NCI-H510A treated with DMSO at 0.1 percent for 48 hours (cell line): ENCODE measurements at places on chromosomes 2 and 18.
A peak's percentile ranks its signal among the peaks of the same experiment; 100 is the strongest.

- peak; percentile 86 for DNase-seq
These were observed 49.7 kb downstream of the LIMS1 start for GRCh38 chr2:108583903-108584520.

DNA sequence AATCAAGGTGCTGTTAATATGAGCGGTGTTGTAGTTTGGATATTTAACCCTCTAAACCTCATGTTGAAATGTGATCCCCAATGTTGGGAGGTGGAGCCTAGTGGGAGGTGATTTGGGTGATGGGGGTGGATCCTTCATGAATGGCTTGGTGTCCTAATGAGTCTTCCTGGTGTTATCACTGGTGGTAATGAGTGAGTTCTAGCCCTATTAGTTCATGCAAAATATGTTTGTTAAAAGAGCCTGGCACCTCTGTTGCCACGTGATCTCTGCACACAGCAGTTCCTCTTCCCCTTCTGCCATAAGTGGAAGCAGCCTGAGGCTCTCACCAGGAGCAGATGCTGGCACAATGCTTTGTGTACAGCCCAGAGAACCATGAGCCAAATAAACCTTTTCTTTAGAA, 158.4 kb downstream of the FMNL2 start:
- no peak for DNase-seq

- no peak for DNase-seq
These were observed 43.2 kb upstream of the UBE2F start for GRCh38 chr2:237923481-237924163.

DNA sequence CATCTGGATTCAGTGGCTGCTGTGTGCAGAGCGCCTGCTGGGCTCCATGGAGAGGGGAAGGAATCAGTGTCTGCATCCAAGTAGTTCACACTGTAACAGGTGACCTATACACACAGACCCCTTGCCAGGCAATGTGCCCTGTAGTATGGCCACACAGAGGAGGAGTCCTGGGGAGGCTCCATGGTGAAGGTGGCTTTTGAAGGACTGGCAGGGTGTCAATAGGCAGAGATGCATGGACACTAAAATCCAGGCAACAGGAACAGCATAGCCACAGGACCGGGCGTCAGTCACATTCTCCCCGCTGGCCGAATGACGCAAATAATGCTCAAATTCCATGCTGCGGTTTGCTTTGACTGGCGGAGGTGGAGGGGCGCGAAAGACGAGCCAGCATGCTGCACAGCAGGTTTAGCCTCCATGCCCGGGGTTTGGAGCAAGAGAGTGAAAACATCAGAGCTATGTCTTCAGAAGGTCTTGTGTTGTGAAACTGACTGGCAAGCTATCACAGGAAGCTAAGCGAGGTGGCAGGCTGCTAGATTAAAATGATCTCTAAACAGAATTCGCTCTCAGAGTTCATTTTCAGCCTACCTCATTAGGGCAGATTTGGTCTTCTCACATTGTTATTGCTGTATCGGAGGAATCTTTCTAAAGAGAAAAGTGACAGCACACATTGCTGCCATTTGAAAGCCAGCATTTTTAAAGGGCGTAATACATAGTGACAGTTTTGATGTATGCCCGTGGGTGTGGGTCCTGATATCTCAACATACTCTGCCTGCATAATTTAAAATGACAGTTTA, 1.2 kb upstream of the CHMP1B start:
- peak; percentile 35 for DNase-seq

GRCh38 chr18:3982541-3982940, 472.6 kb downstream of the DLGAP1 start:
- no peak for DNase-seq

DNA sequence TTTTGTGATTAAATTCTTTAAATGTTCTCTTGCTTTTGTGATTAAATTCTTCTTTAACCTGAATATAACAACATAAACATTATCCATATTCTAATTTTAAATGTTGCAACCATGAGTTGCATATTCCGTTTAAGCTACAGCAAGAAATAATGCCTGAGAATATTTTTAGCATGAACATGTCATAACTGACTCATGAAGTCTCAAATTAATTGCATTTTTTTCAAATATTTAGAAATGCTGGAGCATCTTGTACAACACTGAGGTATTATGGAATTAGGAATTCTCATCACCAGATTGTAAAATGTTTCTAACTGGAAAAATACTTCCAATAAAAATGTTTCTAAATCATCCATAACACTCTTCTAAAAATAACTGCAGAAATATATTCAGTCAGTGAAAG, 14.7 kb downstream of the ROCK2 start:
- DNase-seq = no peak

DNA sequence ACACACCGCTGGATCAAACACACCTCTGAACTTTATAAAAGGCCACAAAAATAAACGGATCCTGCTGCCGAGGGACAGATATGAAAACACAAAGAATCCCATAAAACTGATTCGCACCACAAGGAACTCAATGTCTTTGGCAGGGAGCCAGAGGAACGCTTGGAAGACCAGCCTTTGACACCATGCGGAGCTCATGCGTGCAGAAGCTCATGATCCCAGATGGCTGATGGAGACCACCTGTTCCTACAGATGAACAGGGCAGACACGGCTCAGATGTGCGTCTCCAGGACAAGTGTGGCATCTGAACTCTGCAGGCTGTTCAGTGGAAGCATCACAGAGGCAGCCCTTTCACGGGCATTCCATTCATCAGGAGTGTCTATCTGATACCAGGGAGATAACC, 24.9 kb downstream of the COPS9 start:
- no peak for DNase-seq
